ENCODE measurements at places on chromosomes 3 and 15.

- DNase-seq = no peak
These were observed 542.0 kb downstream of the EPHA3 start for GRCh38 chr3:89649431-89649830.

- no peak for DNase-seq
These were observed 37.5 kb downstream of the TGFBR2 start for GRCh38 chr3:30643763-30644462.

DNA sequence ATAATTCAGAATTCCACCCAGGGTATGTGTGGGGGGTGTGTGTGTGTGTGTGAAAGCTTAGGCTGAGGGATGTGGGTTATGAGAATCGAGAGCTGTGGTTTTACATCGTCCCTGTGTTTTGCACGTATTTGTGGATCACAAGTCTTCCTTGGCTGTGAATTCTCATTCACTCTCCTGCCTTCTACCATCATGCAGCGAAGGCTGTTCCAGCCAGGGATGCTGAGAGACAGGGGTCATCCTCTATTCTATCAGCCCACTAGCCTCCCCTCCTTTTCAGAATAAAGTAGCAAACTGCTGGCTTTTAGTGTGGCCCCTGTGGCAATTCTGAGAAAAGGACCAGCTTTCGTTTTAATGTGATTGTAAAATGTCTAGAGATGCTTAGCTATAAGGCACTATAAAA is 460.6 kb upstream of the NR2F2 start:
- DNase-seq = no peak

DNA sequence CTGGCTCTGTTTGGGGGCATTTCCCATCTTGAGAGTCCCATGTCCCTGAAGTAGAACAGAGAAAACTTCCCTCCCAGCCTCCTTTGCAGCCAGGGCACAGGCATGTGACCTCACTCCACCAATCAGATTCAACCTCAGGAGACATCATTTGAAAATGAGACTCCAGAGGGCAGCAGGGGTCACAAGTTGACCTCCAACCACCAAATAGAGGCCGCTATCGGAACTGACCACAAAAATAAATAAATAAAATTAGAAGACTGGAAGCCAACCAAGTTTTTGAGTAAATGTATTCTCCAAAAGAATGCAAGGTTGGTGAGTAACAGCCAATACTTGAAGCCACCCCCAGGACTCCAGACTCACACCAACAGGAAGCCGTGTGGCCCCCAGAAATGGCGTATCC is 106.5 kb downstream of the CHSY1 start:
- DNase-seq = no peak

DNA sequence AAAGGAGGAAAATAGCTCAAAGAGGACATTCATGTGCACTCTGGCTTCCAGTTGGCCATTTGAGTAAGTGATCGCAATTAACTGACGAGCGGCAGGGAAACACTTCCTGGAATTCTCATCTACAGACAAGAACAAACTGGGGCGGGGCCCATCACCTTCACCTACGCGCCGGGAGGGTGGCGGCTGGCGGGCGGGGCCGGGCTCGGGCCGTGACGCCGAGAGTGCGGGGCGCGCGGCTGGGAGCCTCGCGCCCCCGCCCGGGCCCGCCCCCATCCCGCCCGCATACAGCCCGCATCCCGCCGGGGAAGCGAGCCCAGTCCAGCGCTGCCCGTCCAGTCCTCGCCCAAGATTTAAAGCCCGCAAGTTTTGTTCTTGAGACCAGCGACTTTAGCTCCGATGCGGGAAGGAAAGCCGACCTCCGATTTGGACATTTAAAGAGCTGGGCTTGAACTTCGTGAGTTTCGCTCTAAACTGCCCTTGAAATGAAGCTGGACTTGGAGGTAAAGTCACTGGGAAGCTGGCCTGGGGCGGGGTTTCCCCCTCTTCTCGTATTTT is at the start of gene B3GNT5:
B3GNT5 (plus strand) TSS at position 281 of the 555 bp plus-strand sequence. CDS start 16,546 bp downstream, outside the sequence.
- DNase-seq = no peak

GRCh38 chr15:57735431-57735830 is 28.9 kb downstream of the POLR2M start:
- DNase-seq = no peak

GRCh38 chr15:63492541-63493077 is 11.8 kb upstream of the USP3 start:
- DNase-seq = no peak

DNA sequence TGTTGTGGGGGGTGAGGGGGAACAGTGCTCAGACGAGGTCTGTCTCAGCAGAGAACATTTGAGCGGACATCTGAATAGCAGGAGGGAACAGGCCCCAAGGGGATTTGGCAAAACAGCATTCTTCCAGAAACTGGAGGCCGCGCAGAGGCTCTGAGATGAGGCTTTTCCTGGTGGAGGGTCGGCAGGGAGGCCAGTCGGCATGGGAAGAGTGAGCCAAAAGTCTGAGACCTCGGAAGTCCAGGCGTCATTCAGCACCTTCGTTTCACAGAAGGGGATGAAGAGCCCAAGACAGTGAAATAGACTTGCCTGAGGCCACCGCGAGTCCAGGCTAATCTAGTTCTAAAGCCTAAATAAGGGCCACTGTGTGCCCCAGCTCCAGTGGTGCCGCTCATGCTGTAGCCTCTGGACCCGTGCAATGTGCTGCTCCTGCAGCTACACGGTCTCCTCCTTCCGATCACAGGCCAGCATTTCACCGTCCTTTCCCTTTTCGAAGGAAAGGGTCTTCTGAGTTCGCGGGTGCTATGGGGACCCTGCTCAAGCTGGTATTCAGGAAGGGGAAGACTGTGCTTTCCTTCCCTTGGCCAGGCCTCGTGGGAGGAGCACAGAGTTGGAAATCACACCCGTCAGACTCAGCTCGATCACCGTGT is 24.4 kb downstream of the LSM3 start:
- DNase-seq = no peak

- no peak for DNase-seq
These were observed 1342.9 kb downstream of the SI start for GRCh38 chr3:163735394-163735793.

GRCh38 chr3:11565072-11565471 is 78.6 kb downstream of the VGLL4 start:
- no peak for DNase-seq

- no peak for DNase-seq
These were observed 85.8 kb upstream of the RGMA start for GRCh38 chr15:93174836-93175235.

DNA sequence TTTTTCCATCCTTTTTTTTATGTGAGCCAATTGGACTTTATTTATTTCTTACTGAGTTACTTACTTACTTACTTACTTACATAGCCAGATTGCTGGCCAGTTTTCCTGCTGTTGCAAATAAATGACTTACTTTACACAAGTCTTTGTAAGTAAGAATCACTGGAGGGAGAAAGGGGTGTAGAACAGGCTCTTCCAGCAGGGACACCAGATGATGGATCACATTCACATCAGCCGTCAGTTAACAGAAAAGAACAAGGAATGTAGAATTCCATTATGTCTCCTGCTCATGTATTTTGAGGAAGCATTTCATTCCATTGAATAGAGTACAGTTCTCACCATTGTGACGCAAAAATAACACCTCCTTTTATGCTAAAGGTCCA is 188.6 kb downstream of the FNDC3B start:
- DNase-seq = no peak

Measured in cerebellum (tissue), 4 donors.